SW480 (cell line): ENCODE measurements at places on chromosomes 4 and X.

DNA sequence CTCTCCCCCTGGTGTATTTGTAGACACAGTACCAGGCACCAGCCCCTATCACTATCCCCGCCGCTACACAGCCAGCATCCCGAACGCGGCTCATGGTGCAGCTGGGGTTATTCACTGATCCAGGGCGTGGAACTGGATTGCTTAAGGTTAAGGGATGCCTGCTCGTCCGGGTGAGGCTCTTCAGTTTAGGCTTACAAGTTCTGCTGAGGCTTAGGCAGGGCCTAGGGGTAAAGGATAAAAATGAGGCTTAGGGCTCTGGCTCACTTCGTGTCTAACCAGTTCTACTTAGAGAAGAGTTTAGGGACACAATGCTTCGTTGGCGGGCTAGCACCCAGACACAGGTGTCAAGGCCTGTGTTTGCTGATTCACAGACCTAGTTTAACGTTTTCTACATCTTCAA is 2.2 kb downstream of the ARMCX2 start:
- no peak for DNase-seq

GRCh38 chr4:6647582-6648230 is 7.2 kb downstream of the MRFAP1 start:
- no peak for DNase-seq

DNA sequence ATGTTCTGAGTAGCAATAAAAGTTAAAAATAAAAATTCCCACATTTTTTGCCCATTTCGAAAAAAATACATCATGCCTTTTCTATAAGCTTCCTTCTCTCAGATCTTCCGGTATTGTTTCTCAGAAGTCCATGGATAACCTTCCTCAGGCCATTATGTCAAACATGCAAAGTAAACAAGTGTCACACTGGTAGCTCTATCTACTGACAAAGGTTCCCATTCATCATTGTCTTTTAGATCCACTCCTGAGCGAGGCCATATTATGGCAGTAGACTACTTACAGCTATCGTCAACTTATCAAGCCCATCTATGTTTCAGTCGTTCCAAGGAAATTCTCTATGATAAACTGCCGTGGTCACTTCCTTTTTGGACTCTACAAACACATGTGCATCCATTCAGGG is 1068.2 kb downstream of the GLUD2 start:
- DNase-seq, result no peak

- no peak for DNase-seq
These were observed 229.6 kb upstream of the PGRMC2 start for GRCh38 chr4:128517096-128517738.

DNA sequence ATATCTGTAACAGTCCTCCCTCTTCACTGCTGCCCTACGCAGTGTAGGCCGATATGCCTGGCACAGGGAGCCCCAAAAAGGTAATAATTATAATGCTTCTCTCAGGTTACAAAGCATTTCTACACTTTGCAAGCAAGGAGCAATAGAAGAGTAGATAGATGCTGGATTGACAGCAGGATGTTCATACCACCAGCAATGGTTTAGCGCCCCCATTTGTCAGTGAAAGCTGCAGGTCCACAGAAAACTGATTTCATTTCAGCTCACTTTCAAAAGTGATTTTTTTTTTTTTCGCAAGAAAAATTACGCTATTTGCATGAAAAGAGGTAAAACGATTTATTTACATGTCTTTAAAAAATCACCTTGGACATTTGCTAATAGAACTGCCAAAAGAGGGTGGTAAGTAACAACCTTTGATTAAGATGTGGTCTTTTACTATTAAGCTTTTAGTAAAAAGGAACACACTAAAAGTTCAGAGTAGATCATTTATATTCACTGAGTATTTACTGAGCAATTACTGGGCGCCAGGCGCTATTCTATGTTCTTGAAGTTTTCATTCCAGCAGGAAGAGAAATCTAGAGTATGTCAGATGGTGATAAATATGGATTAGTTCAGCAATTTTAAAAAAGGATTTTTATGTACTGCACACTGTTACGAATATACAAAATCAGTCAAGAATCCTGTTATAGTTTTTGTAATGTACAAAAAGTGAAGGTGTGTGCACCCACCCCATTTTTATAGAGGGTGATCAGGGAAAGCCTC is 34.4 kb downstream of the HPF1 start:
- no peak for DNase-seq

- no peak for DNase-seq
These were observed 1659.8 kb upstream of the ADGRL3 start for GRCh38 chr4:59540311-59540710.

DNA sequence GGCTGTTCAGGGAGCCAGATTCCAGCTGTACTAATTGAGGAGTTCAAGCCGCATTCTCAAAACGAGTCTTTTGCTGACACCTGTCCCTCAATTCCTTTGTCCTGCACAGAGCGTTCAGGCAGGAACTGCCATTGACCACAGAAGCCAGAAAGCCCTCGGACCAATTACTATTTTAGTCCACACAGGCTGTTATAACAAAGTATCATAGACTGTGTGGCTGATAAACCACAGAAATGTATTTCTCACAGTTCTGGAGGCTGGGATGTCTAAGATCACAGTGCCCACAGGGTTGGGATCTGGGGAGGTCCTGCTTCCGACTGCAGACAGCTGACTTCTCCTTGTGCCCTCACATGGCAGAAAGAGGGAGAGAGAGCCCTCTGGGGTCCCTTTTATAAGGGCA is 119.8 kb upstream of the ATP6AP2 start:
- peak; percentile 62 for DNase-seq

DNA sequence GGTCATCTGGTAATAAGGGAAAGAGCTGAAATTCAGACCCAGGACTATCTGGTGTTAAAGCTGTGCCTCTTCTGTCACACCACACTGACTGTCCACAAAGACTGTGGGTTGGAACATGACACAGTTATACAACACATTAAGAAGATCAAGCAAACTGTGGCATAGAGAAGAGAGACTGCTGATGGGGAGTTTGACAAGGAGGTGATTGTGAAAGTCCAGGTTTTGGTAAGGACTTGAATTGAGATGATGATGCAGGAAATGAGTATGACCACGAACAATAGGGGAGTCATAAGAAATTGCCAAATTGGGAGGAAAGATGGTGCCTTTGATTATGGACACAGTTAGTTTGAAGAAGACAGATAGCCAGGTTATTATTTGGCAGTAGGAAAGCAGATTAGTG is 163.4 kb downstream of the PDGFRA start:
- DNase-seq, result no peak
